ENCODE measurements at places on chromosomes 4 and X.

GRCh38 chr4:73507541-73507940, 26.0 kb downstream of the AFM start:
- no peak for DNase-seq

DNA sequence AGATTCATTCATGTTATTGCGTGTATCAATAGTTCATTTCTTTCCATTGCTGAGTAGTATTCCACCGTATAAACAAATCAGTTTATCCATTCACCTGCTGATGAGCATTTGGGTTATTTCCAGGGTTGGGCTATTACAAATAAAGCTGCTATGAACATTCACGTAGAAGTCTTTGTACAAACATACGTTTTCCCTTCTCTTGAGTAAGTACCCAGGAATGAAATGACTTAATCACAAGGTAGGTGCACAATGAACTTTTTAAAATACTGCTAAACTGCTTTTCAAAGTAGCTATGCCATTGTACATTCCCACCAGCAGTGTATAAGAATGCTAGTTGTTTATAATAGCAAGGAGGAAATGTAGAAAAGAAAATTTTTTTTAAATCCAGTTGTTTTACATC, 35.9 kb downstream of the SYTL4 start:
- no peak for DNase-seq

DNA sequence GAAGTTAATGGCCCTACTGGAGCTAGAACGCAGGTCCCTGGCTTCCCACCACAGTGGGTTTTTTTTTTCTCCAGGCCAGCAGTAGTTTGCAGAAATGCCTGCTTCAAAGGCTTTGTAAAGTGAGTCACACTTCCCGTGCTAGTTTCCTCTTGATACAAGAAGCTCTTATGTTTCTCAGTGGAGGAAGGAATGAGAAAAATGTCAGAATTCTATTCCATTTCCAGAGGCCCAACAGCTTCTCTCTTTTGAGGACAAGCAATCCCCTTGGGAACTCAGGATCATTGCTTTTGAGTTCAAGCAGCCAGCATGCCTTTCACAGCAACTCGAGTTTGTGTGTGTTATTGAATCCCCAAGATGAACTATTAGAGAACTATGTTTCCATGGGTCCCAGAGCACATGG, 134.3 kb downstream of the GUCY2F start:
- DNase-seq, result no peak

GRCh38 chr4:131509521-131509920, 1639.6 kb upstream of the PCDH10 start:
- no peak for DNase-seq

- no peak for DNase-seq
Observed at GRCh38 chr4:94892051-94892450, 134.3 kb downstream of the BMPR1B start.

GRCh38 chr4:150664935-150665334, 83.0 kb downstream of the MAB21L2 start:
- no peak for DNase-seq

GRCh38 chr4:76197971-76198410, 15.6 kb downstream of the SCARB2 start:
- no peak for DNase-seq

- DNase-seq, result peak; percentile 20
Observed at GRCh38 chrX:74924449-74925224, 615 bp downstream of the NEXMIF start.

GRCh38 chr4:42480281-42480680, 83.0 kb downstream of the SHISA3 start:
- no peak for DNase-seq

- DNase-seq, result no peak
Observed at GRCh38 chr4:25112995-25113380, 47.3 kb downstream of the SEPSECS start.

DNA sequence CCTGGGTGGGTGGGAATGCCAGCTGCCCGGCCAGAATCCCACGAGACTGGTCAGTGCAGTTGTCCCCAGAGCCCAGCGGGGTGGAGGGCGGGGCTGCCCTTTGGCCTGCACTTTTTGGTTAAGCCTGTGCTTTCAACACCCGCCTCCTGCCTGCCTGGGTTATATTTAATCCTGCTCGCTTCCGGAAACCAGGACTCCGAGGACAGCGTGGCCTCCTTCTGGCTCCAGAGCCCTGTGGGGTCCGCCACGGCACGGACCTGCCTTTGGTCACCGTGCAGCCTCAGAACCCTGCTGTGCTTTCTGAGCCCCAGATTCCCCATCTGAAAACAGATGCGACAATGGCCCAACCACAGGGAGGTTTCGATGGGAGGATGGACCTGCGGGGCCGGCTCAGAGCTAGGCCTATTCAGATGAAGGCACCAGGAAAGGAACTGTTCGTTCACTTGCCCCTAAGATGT, 29.4 kb upstream of the KIAA0232 start:
- DNase-seq, result no peak

DNA sequence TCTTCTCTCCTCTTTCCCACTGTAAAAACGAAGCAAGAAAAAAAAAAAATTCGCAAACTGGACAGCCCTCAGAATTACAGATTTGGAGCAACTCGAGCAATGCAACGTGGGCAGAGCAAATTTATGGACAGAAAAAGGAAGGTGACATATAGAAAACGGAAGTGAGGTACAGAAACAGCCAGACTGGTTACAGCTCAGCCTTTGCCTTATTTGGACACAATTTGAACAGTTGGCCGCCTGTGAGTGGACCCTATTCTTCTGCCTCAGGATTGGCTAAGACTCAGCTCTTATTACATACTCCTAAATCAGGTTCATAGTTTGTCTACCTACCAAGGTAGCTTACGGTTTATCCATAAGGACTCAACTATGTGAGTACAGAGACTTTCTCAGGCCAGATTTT, 98.8 kb downstream of the SOWAHB start:
- DNase-seq, result no peak

GRCh38 chrX:19343085-19343534, 617 bp upstream of the PDHA1 start:
- DNase-seq, result no peak

- no peak for DNase-seq
Observed at GRCh38 chr4:27149541-27150212, 289.0 kb downstream of the STIM2 start.

- no peak for DNase-seq
Observed at GRCh38 chr4:118889312-118889691, 648 bp downstream of the SYNPO2 start.

GRCh38 chrX:84475101-84475500, 27.2 kb downstream of the HDX start:
- DNase-seq, result no peak
